ENCODE measurements at places on chromosomes 3 and 15.

DNA sequence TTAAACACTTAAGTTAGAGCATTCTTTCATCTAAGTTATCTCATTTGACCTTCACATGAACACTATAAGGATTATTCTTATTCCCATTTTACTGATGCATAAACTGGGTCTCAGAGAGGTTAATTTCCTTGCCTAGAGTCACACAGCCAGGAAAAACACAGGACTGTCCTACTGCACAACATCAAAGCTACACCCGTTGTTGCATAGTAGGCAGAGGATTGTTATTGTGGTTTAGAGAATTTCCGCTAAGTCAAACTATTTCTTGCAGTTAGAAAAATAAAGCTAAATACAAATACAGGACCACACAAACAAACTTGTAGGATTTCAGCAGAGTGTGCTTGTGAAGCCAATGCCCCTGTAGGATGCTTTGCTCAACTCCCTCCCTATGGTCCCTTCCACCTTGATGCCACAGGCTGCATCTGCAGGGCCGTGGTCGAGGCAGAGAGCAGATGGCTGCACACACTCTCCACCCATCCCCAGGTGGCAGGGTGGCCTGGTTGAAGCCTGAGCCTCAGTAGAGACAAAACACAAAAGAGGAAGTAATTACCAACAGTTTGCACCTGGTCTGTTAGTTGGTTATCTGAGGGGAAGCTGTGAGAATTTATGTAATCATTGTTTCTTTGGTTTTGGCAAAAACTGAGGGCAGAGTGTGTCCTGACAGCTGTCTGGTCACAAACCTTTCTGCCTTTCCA is 41.1 kb upstream of the SKOR1 start:
- no peak for DNase-seq

GRCh38 chr3:170055209-170055608 is 17.4 kb downstream of the GPR160 start:
- no peak for DNase-seq

DNA sequence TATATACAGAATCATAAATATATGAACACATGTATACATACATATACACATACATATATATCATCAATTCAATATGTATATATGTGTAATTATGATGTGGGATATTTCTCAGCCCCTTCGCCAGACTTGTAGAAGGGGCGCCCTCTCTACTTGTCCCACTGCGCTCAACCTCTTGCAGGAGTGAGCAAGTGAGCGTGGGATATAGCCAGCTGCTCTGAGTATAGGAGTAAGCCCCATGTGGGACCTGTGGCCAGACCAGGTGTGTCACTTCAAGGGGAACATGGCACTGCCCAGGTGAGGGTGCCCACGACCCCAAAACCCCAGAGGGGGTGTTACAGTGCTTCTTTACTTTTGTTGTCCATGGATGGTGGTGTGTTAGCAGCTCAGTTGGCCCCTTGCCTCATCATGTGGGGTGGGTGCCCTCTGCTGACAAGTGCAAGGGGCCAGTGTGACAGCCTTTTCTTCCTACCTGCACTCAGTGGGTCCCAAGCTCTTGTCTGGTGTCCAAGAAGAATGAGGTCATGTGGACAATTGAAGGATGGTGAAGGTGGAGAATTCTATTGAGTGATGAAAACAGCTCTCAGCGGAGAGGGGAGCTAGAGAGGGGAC is 304.1 kb downstream of the UNC13C start:
- DNase-seq: no peak

DNA sequence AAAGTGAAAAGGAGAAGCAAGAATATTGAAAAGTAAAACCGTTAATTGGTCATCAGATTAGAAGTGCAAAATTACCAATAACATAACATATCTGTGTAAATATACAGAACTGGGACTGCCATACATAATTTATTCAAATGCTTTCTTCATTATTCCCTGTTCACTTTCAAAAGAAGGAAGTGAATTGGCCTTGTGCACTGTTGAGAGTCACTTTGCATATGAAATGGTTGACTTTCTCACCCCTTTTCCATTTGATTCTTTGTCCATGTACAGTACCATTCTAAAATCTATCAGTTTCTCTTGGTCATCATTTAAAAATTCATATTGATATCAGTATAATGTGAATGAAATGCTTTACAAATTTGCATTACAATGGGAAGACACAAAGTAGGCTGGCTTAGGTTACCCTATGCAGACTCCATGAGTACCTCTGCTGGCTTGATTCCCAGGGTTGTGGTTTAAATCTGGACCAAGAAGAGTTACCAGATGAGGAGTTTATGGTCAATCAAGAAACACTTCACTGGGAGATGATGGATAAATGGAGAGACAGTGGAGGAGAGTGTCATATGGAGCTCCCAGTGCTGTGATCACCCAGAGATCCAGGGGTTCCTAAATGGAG is 210.9 kb upstream of the TOPAZ1 start:
- no peak for DNase-seq

DNA sequence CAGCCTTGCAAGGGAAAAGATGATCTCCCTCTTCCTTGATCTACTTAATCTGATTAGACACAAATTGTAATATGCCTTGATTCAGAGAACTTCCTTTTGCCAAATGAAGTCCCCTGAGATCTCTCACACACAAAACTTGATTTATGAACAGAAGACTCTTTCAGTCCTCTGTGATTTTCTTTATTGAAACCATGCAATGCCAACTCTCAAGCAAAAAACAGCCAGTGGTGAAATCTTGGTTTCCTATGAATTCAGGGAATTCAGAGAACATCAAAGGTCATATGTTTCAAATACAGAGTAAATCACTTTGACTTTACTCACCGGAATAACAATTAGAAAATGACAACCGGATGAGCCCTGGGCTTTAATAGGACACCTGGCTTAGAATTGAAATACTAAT is 211.7 kb downstream of the ABHD5 start:
- DNase-seq: no peak

GRCh38 chr3:36408146-36408545 is 27.8 kb downstream of the STAC start:
- no peak for DNase-seq

DNA sequence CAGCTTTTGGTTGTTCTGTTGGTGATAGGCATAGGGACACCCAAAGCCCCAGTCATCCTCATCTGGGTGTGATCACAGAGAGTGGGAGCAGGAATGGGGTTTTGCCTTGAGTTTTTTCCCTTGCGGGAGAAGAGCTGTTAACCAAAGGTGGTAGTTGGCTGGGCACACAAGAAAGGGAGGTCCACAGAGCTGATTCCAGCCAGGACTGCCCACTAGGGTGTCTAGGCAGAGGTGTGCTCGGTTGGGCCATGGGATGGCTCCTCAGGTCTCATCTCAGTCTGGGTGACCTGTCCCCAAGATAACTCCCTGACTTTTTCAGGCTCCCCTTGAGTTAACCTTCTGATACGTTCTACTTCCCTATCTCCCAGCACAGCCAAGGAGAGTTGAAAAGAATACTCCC is 134.8 kb downstream of the PDE8A start:
- DNase-seq: no peak

GRCh38 chr3:15690748-15691147 is 89.2 kb downstream of the BTD start:
- DNase-seq: no peak

DNA sequence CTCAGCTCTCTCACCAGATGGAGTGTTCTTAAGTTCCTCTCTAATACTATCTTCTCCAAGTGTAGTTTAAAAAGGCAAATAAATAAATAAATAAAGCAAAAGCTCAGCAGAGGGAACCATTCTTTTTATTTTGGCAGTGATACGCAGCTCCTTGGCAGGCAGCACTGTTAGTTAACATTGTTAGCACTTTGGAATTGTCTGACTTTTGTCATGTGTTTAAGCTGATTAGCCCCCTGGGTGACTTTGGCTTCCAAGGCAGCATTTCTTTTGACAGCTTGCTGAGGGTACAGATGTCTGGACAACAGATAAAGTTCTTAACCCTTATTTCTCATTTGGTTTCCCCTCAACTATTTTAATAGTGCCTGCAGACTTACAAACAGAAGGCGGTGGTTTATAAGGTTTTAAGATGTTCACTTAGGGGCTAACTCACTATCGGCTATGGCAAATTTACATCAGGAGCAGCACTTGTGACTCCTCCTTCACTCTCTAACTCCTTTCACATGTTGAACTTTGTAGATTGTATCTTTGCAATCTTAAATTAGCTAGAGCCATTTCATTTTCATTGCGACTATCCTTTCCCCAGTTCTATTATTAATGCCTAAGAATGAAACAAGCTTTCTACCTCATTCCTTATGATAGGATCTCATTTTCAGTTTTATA is 213.4 kb downstream of the ZBBX start:
- DNase-seq: no peak

DNA sequence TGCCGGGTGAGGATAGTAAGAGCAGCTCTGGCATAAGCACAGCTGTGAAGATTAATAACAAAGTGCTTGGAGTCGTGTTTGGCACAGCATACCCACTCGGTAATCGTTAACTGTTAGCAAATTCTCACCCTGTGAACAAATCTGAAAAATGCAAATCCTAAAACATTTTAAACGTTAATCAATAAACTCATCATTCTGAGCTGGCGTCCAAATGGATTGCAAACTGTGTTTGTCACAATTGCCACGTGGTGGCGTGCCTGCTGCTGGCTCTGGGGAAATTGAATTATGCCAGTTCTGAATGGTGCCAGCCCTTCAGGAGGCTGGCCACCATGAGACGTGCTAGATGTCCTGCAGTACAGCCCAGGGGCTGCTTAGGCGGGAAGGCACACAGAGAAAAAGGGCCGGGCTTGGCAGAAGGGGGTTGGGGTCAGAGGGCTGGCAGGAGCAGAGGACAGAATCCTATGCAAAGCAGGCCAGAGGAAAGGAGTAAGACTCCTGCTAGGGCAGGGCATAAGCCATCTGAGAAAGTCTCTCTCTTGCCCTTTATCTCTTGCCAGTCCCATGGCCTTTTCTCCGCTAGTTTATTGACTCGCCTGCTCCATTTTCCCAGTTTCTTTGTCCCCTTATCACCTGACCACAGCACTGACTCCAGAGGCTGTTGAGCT is 22.1 kb upstream of the POLG start:
- DNase-seq: no peak

- DNase-seq: no peak
Measured at GRCh38 chr3:128505771-128506170, 12.8 kb upstream of the GATA2 start.

DNA sequence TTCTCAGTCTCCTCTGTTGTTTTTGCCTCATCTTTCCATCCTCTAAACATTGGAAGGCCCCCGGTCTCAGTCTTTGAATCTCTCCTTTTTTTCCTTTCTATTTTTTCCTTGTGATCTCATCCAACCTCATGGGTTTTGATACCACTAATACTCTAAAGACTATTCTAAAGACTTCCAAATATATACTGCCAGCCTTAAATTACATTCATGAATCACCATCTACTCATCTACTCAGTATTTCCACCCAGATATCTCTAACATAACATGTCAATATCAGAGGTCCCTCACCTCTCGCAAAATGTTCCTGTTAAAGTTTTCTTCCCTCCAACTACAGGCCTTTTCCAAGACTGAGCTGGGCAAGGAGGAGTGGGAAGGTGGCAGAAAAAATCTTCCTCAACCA is 282.5 kb upstream of the TTC14 start:
- DNase-seq: no peak

- no peak for DNase-seq
Measured at GRCh38 chr15:70017801-70018200, 79.9 kb downstream of the TLE3 start.

DNA sequence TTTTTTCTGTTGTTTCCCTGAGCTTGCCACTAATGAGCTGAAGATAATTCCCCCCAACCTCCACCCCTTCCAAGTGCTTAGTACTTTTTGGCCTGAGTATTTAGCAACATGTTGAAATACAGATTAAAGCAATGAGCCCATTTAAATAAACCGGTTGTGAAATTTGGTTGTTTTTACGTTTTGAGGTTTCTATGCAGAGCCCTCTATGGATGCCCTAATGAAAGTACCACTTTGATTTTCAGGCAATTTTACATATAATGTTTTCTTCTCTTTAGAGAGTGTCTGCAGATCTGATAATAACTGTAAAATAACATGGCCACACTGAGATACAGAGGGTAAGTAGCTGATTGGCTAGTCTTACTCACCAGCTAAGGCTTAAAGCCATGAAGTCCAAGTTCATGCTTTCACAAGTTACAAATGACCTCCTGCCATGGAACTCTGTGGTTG is 139.4 kb upstream of the SLC7A14 start:
- no peak for DNase-seq

DNA sequence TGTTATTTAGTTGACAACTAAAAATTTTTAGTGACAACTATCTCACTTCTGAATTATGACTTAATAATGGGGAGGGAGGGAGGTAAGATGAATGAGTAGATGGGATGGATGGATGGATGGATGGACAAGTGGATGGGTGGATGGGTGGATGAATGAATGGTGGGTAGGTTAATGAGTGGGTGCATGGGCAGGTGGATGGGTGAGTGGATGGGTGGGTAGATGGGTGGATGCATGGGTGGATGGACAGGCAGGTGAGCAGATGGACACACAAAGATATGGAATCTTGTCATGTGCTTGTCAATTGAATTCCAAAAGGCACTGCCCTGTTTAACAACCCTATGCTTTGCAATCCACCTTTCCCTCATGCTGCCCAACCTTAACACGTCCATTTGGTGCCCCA is 41.5 kb downstream of the KLHL25 start:
- DNase-seq: no peak

DNA sequence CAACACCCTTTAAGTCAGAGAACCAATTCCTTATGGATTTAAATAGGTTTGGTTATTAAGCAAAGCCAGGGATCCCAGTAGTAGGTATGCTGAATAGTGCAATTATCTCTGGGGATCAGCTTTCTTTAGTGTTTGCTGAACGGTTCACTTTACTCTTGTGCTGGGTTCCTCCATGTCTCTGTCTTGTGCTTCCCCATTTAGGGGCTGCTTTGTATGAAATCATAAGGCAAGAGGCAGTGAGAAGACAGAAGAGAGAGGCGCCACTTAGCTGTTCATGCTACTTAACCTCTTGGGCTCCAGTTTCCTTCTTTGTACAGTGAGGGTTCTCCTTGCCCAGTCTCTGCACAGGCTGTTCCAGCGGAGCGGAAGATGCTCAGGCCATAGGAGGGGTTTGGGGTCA is 3.5 kb downstream of the ST6GAL1 start:
- no peak for DNase-seq

- no peak for DNase-seq
Measured at GRCh38 chr15:63044077-63044644, 1.6 kb downstream of the TPM1 start.

- DNase-seq: no peak
Measured at GRCh38 chr15:59833366-59833765, 144.2 kb upstream of the BNIP2 start.

GRCh38 chr15:87557881-87558280 is 698.7 kb downstream of the NTRK3 start:
- no peak for DNase-seq

All from stimulated activated CD4-positive, alpha-beta T cell treated with anti-CD3 and anti-CD28 coated beads, Interleukin-12 subunit alpha, Interleukin-12 subunit beta, amount 100 ng/mL, for 4 hours (primary cell).